ENCODE measurements at places on chromosomes 11 and 22. TPM values are rescaled to one million over a fixed set of nuclear protein-coding genes. Genes with fewer than 3 reads are reported as not detected.

The TMEM45B gene
- total RNA-seq: not detected

The TRIM49 gene
- total RNA-seq: not detected

The BTG4 gene
- not detected for total RNA-seq

The AHNAK gene
- total RNA-seq: 557 TPM

- DNase-seq: no peak
Observed at GRCh38 chr11:130490682-130491449, 42.4 kb downstream of the ADAMTS15 start.

- DNase-seq: no peak
Observed at GRCh38 chr11:4076774-4077173, 17.8 kb upstream of the RRM1 start.

DNA sequence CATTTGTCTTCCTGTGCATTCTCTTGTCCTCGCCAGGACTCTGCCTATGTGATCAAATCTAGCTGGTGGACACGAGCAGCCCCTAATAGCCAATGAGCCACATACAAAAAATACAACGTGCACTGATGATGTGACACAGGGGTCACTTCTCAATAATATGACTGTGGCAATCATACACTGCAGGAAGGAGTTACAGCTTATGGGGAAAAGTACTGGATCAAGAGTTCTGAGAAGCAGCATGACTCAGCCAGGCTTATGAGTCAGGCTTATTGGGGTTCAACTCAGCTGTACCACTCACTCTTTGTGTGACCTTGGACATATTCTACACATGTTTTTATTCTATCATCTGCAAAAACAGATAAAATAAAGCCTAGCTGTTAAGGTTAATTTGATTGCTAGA lies 889.4 kb upstream of the TENM4 start:
- no peak for DNase-seq

- DNase-seq: peak; percentile 89
Observed at GRCh38 chr22:32623943-32624342, 149.3 kb downstream of the FBXO7 start.

DNA sequence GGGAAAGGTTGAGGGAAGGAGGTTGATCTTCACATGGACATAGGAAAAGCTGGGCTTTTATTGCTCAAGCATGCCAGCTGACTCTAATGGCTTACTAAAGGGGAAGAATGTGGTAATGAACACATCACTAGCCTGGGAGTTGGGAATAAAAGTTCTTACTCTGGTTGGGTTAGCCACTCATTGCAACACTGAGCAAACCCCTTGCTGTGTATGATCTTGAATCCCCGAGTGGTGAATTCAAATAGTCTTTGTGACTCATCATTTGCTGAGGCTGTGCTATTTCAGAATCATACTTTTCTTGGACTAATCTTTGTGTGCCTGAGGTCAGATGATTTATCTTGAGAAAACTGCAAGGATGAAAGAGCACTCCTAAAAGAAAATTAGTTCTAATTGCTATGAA lies 304.1 kb upstream of the ANO5 start:
- DNase-seq: no peak

DNA sequence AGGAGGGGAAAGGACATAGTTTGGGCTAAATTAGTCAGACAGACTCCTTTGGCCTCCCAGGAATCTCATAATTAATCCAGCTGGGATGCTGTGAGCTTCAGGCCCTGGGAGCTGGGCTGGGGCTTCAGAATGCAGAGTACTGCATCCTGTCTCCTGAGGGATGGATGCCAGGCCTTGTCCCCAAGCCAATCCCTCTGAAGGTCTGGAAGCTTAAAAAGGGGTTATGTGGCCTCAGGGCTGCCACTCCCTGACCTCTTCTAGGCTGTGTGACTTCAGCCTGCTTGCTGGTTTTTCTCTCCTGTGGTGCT lies 6.9 kb upstream of the LRRC32 start:
- no peak for DNase-seq

- DNase-seq: no peak
Observed at GRCh38 chr11:115780646-115781362, 276.6 kb upstream of the CADM1 start.

GRCh38 chr11:129996113-129996870 lies 6.3 kb downstream of the PRDM10 start:
- DNase-seq: no peak

DNA sequence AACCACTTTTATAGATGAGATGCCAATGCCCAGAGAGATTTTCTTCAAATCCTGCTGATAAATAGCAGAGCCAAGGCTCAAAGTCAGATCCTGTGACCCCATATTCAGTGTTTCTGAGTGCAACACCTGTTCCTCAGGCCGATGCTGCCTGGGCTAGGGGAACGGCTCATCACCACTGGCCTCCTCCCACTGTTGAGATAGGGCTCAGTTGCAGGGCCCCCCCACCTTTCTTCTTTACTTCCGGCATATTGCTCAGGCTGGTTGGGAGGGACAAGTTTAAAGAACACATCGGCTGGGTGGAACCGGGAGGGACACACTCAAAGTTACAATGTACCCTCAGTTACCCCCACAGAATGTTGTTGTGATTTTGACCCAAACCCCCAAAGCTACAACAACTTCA lies 88.3 kb upstream of the CRTAM start:
- no peak for DNase-seq

GRCh38 chr11:130023204-130023603 lies 20.6 kb upstream of the PRDM10 start:
- DNase-seq: peak; percentile 60
